ENCODE measurements at places on chromosomes 12 and 14.

GRCh38 chr14:97306760-97307246 is 509.6 kb downstream of the VRK1 start:
- no peak for DNase-seq

GRCh38 chr14:104864267-104865080 is 594 bp upstream of the CEP170B start:
- DNase-seq = no peak

- DNase-seq = no peak
Measured at GRCh38 chr14:35879654-35880249, 53.6 kb downstream of the BRMS1L start.

- DNase-seq = no peak
Measured at GRCh38 chr14:53652068-53652467, 304.6 kb downstream of the BMP4 start.

DNA sequence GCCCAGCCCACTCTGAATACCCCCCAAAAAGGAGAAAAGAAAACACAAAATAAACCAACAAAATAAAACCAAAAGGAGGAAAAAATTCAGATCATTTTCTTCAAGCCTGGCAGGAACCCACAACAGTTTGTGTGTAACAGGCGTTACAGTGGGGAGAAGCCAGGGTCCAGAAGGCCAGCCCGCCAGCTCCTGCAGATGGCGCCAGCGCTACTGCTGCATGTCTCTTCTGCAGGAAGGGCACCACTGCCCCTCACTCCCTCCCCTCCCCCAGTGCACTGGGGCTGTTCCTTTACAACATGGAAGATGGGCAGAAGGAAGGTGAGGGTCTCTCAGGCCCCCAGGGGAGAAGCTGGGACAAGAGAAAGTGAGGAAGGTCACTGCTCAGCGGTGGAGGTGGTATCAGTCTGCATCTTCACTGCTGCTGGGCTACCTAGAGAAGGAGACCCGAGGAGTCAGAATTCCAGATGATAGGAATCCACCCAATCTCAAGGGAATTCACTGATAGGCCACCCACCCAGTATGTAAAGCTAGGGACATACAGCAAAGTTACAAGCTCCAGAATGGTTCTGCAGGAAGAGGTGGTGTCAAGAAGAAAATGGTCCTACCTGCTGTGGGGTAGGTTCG is 2.3 kb upstream of the NOP2 start:
- no peak for DNase-seq

DNA sequence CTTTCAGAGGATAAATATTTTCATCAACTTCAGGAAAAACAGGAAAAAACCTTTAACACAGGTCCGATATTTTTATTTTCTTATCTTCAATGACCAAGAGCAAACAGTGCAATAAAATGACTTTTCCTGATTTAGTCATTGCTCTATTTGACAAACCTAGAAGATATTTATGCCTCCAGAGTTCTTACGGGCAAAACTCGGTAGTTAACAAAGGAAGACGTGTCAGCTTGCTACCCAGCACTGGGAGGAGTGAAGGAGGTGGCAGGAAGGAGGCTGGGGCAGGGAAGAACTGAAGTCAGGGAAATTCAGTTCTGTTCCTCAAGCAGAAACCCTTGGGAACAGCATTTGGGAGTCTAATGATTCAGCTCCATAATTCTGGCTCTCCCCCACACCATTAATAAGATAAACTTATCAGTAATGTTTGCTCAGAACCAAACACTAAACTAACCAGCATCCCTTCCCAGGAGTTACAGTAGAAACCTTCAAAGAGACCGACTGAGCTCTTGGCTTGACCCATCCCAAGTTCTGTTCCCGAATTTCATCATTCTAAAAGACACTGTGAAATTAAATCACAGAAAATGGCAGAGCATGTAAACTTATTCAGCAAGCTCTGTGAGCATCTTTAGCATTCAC is 163.3 kb downstream of the APAF1 start:
- no peak for DNase-seq

- no peak for DNase-seq
Measured at GRCh38 chr12:111462210-111462769, 56.6 kb downstream of the SH2B3 start.

DNA sequence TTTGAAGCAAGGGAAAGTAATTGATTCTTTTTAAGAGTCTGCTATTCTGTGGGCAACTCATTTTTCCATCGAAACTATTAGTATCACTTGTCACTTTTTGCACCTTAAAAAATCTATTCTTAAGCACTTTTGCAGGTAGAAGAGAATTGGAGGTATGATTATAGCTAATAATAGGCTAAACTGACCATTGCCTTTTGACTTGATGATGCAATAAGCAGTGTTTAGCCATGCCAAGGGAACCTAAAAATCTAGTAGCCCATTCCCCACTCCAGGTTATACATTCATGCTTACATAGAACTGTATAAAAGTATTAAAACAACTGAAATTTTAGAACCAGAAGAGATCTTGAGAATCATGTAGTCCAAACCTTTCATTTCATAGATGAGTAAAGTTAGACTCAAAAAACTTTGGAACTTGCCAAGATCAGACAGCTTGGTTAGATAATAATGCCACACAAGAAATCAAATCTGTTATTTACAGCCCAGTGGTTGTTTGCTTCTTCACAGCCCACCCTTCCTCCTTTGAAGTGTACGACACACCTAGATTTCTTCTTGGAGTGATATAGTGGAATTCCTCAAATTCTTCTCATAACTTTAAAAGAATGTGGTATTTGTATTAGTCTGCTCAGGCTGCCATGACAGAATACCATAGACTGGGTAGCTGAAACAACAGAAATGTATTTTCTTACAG is 21.7 kb upstream of the GARIN2 start:
- DNase-seq = no peak

DNA sequence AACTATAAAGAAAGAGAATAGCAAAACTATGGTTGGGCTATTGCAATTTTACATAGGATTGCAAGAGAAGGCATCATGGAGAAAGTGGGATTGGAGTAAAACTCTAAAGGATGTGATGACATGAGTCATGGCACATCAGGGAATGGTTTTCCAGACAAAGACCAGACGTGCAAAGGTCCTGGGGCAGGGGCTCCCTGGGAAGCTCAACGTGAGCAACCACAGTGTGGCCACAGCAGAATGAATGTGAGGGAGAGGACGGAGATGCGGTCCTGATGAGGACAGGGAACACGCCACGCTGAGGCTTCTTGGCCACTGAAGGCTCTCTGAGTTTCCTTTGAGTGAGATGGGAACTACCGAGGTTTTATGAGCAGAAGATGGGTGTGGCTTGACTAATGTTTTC is 38.2 kb downstream of the FZD10 start:
- DNase-seq = no peak

GRCh38 chr12:6315184-6315583 is 4.7 kb downstream of the PLEKHG6 start:
- DNase-seq = no peak

GRCh38 chr14:36217027-36217426 is 40.5 kb upstream of the PTCSC3 start:
- no peak for DNase-seq

- DNase-seq = no peak
Measured at GRCh38 chr14:71583194-71583593, 349.0 kb upstream of the RGS6 start.

GRCh38 chr12:76627346-76628135 is 68.0 kb upstream of the OSBPL8 start:
- DNase-seq = no peak

- DNase-seq = no peak
Measured at GRCh38 chr12:42987216-42987650, 397.7 kb upstream of the PRICKLE1 start.

- DNase-seq = no peak
Measured at GRCh38 chr14:101481557-101481956, 79.7 kb upstream of the DIO3 start.

- DNase-seq = no peak
Measured at GRCh38 chr12:91620992-91621391, 438.4 kb upstream of the DCN start.

DNA sequence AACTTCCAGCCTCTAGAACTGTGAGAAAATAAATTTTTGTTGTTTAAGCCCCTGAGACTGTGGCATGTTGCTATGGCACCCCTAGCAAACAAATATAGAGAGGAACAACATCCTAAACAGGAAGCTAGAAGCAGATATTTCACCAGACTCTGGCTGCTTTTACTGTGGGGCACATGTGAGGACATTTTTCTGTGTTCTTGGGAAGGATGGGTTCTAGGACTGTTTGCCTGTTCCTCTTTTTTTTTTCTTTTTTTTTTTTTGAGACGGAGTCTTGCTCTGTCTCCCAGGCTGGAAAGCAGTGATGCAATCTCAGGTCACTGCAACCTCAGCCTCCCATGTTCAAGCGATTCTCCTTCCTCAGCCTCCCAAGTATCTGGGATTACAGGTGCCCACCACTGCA is 4.2 kb upstream of the HRK start:
- no peak for DNase-seq

DNA sequence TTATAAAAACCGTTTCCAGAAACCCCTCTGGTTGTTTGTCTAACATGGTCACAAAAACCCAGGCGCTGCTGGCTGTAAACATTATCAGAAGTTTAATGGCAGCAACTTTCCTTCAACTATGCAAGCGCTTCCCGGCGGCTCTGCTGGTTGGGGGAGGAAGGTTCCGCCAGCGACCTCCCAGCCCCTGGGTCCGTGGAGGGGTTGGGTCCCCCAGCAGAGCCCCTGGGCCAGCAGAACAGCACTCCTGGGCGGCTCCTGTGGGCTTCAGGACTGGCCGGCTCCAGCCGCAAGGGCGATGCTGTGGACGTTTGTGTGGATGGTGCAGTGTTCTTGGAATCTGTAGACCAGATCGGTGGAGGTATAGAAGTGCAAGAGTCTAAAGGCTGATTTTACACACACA is 26.0 kb downstream of the LRCOL1 start:
- DNase-seq = no peak

DNA sequence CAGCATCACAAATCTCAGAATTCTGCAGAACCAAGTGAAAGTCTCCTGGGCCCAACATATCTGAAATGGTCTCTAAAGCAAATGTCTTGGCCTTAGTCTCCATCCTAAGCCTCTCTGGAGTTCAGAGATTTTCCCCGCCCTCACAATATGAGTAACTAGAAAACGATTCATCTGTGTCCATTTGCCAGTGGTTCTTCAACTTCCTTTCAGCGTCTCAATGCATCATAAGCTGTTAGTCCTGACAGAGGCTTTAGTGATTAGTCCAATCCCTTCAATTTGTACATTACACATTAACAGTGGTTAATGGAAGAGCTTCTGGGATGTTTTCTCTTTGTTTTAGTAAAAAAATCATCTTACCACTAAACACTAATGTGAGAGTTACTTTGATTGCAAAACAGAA is 17.4 kb downstream of the NPC2 start:
- no peak for DNase-seq

DNA sequence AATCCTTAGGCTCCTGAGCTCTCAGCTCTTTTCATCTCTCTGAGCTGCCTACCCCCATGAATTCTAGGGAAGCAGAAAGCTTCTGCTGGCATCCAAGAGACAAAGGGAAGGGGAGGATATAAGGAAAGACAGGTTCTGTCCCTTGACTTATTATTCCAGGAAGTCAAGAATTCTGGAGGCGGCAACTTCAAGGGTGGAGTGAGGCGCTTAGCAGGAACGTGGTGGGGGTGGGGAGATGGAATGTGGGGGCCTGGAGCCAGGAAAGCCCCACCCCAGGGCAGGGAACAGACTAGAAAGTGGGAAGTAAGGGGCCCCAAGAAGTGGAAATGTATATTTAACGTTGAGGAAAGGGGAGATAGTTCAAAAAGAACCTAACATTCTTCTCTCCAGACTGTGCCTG is 1.4 kb downstream of the CALCOCO1 start:
- DNase-seq = no peak

GRCh38 chr12:50240096-50240791 is 43.1 kb downstream of the LIMA1 start:
- DNase-seq = no peak

Data from stimulated activated CD4-positive, alpha-beta T cell treated with anti-CD3 and anti-CD28 coated beads, Interleukin-1b, Interleukin-23, amount 100 ng/mL, for 1 hour (primary cell).